NCI-H2107 (cell line): ENCODE measurements at places on chromosomes 3 and 15.

DNA sequence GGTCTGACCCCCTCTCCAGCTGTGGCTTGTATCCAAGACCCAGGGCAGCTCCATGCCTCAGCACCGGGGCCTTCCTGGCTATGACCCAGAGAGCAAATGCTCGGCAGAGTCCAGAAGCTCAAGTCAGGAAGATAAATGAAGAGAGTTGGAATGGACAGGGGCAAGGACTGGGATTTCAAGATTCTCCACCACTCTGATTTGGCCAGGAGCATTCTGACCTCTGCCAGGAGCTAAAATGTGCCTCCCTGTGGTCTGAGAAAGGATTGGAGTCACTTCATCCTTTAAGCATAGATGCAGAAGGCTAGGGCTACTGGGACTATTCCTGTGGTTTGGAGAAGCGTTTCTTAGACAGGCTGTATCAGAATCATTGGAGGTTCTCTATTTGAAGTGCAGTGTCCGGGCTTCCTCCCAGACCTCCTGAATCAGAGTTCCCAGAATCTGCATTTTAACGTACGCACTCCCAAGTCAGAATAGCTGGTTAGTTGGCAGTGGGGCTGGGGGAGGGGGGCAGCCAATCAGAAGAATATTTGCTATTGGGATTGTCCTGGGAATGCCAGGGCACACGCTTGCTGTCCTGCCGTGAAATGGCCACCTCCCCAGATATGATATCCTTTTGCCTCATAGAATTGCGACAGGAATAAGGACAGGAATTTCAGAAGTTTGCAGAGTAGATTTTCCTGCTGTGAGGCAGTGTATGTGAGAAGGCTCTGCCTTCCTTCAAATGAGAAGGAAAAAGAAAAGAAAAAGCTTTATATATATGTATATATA, 57.4 kb downstream of the HRH1 start:
- DNase-seq = no peak

- DNase-seq = no peak
These were observed 77.1 kb upstream of the MEX3B start for GRCh38 chr15:82122746-82123400.

DNA sequence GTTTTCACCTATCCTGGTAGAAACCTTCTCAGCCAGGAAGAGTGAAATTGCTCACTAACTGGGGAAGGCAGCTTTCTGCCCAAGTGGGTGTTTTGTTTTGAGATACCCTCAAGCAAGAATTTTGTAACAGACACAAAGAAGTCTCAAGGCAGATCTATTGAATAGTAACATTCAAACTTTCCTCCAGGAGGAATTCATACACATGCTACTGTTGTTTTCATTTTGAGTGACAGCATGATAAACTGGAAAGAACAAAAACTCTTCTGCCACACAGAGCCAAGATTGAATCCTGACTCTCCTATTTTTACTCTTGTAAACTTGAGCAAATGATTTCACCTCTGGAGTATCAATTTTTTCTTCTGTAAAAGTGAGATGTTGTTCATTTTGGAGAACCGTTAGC, 54.8 kb upstream of the MBNL1 start:
- DNase-seq = no peak

- no peak for DNase-seq
These were observed 346.5 kb downstream of the THSD4 start for GRCh38 chr15:71461748-71462147.

- no peak for DNase-seq
These were observed 190.3 kb downstream of the SATB1 start for GRCh38 chr3:18234717-18235335.

- no peak for DNase-seq
These were observed 24.5 kb upstream of the GMNC start for GRCh38 chr3:190886945-190887344.

- no peak for DNase-seq
These were observed 1099.3 kb downstream of the ROBO2 start for GRCh38 chr3:78139166-78139565.
